Activated naive CD4-positive, alpha-beta T cell treated with anti-CD3 and anti-CD28 coated beads, Interleukin-2, amount 10 ng/mL, durations not matched to agents 5 hours and 36 hours (primary cell): ENCODE measurements at places on chromosomes 3 and 15. TPM values are rescaled to one million over a fixed set of nuclear protein-coding genes. Genes with fewer than 3 reads are reported as not detected.

TMEM207 gene
- total RNA-seq, result not detected

SNRPA1 gene
- 95.5 TPM for total RNA-seq

SATB1 gene
- total RNA-seq, result 318 TPM

ALDH1A3 gene
- total RNA-seq, result not detected

ZSCAN2 gene
- 6.5 TPM for total RNA-seq

MITF gene
- not detected for total RNA-seq

APOD gene
- total RNA-seq, result not detected

DAG1 gene
- 17.1 TPM for total RNA-seq

SNX22 gene
- 0.82 TPM for total RNA-seq

NOP10 gene
- 162 TPM for total RNA-seq

CCDC50 gene
- 4.7 TPM for total RNA-seq

BTLA gene
- total RNA-seq, result 74.4 TPM

DISP2 gene
- 0.08 TPM for total RNA-seq

XYLB gene
- 2.9 TPM for total RNA-seq

MOBP gene
- not detected for total RNA-seq

SPATA12 gene
- not detected for total RNA-seq

OR5H2 gene
- not detected for total RNA-seq

KCNAB1 gene
- total RNA-seq, result not detected

ROPN1B gene
- total RNA-seq, result not detected

CCPG1 gene
- total RNA-seq, result 14.7 TPM

CD200R1 gene
- 7.7 TPM for total RNA-seq

SIDT1 gene
- total RNA-seq, result 21.9 TPM

RTP3 gene
- not detected for total RNA-seq

HRG gene
- total RNA-seq, result not detected

ITGA11 gene
- total RNA-seq, result 0.60 TPM

TGM5 gene
- total RNA-seq, result not detected

LMAN1L gene
- 0.38 TPM for total RNA-seq

HHATL gene
- not detected for total RNA-seq

DNAH12 gene
- 0.05 TPM for total RNA-seq

ZMYND10 gene
- 3.0 TPM for total RNA-seq

RTP1 gene
- not detected for total RNA-seq

HYAL1 gene
- 0.40 TPM for total RNA-seq

CCR8 gene
- total RNA-seq, result 0.76 TPM

TRIM42 gene
- not detected for total RNA-seq
